CMK (cell line): ENCODE measurements at places on chromosomes 6 and 20.

- DNase-seq: no peak
Observed at GRCh38 chr6:15402406-15403045, 156.7 kb downstream of the JARID2 start.

DNA sequence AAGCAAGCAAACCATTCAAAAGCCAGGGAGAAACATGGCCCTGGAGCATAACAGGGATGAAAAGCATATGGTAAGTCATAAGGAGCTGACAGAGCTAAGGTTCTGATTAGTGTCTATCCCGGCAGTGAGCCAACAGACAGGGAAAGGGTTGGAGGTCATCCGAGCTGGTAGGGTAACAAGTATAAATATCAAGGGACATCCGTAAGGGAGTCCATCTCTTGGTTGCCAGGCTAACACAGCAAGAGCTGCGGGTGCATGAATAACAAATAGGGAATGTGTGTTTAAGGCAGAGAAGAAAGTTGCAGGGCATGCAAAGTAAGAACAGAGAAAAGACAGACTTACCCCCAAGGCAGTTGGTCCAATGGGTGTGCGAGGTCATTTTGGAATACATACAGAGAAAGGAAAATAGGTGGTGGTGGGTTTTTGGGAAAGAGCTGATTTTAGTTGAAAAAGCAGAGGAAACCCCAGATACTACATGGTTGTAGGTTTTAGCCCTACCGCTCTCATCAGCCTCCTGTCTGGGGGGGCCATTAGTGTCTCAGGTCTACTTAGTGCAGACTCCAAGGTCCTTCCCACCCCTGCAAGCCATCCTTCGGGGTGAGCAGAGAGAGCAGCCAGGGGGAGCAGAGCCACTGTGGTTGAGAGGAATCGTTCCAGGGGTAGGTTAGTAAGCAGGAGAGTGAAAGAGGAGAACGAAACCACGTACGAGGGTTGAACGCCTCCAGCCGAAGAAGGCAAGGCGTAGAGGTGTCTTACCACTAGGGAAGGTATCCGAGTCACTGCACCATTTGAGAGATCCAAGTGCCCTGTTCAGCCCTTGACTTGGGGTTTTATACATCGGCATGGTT, at the start of gene ERVFRD-1:
Gene ERVFRD-1 (minus strand): TSS at position 805 of the 848 bp plus-strand sequence. CDS start 6,415 bp downstream, outside the sequence.
- DNase-seq: no peak

GRCh38 chr6:37158508-37158907, 11.4 kb upstream of the PIM1 start:
- DNase-seq: no peak

DNA sequence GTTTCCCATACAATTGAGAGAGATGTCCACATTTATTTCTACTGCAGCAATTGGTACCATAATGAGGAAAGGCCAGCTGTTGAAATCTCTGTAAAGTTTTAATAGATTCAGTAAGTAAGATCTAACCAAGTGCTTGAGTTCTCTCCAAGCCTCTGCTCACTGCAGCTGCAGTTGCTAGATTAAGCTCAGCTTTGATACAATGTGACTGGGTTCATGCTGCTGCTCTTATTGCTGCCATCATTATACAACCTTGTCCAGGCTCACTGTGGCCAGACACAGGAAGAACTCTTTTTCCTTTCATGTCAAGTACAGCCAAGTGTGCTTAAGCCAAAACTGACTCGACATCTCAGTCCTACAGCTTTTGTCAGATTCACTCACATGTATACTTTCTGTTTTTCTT, 423.5 kb downstream of the GJA1 start:
- no peak for DNase-seq
